ENCODE measurements at places on chromosomes 7 and 10.

DNA sequence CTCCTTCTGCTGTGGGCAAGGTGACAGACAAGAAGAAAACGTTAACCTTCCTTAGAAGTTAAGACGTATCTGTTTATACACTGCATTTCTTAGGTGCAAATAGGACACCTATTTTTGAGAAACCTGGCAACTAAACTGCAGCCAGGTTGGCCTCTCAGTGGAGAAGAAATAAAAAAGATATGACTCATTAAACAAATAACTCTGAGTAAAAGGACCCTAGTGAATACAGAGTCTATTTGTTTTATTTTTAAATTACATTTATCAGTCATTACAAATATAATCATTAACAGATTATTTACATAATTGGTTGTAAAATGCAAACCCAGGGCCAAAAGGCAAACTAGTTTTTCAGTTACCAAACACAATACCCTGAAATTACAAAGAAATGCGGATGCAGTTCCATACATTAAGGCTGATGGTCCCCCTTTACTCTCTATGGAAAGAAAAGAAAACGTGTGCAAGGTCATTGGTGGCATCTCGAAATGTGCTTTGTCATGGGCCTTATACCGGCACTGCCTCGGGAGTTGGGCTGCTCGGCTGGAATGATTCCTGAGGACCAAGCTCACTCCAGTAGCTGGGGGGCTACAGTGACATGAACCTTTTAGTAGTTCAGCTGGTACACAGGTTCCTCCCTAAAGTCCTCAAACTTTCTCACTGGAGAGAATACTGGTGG, 38.4 kb downstream of the ADRB1 start:
- DNase-seq, result no peak

DNA sequence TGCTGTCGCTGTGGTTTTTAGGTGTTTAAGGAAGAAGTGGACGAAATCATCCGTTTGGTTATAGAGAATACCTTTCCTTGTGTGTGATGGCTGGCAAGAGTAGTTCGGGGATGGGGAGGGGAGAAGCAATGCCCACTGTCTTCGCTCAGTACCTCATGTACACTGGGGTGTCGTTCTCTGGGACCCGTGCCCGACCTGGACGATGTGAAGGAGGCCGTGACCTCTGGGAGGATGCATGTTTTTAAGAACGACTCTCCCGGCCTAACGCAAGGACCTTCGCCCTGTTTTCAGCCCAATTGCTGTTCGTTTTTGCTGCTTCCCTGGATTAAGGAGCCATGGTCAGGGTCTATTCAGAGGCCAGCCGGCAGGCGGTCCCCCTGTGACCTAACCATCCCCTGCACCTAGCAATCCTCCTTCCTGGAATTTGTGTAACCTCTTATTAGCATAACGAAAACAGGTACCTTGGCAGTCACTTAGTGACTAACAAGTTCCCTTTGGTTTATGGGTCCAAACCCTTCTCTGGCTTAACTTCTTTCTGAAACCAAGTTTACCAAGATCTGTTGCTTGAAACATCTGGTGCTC, 1.3 kb downstream of the NFE2L3 start:
- DNase-seq, result no peak

GRCh38 chr7:67619175-67619574, 622.5 kb downstream of the TYW1 start:
- DNase-seq, result no peak

DNA sequence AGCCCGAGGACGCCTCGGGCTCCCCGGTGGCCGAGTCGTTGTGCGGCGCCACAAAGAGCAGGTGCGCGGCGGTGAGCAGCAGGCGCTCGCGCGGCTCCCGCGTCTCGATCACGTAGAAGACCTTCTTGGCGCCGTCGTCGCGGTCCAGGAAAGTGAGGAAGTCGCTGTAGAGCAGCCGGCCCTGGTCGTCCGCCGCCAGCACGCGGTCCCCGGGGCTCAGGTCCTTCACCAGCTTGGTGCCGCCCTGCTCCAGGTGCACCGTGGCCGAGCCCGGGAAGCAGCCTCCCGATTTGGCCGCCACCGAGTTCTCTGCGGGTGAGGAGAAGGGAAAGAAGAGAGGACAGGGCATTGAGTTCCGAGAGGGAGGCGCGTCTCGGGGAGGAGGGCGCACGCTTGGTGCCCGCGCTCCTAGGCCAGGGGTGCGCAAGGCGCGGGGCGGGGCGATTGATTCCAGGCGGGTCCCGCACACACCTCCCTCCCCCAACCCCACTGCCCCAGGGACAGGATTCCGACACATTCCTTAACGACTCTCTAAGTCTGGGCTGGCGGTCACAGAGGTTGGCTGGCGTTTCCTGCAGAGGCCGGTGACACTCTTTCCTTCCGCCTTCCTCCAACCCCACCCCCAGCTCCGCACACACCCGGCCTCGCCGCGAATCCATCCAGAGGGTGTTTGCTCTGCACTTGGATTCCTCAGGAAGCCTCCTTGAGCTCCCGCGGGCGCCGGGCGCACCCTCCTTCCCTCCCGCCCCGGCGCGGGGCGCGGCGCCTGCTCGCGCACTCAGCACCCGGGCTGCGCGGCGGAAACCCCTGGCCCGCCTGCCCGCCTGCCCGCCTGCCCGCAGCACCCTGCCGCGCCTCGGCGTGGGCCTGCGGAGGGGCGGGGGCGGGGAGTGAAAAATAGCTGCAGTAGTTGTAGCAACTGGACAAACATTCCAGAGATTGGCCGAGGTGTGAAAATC, 8.6 kb downstream of the SHH start:
- DNase-seq, result no peak

DNA sequence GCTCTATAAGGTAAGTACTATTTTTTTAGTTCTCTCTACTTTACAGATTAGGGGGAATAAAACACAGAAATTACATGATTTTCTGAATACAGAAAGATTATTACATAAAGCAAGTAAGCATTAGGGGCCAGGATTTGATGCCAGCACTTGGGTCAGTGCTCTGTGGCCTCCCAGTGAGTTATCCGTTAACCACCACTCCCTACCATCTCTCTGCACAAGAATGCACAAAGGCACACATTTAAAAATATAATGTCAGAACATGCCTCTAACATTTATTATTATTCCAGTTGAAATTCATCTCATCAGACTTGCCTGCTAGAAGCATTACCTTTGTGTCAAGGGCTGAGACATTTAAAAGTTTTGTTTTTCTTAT, 59.0 kb downstream of the MET start:
- DNase-seq, result no peak

GRCh38 chr10:1160561-1161314, 104.6 kb downstream of the WDR37 start:
- DNase-seq, result no peak

GRCh38 chr10:19518632-19519031, 297.6 kb upstream of the PLXDC2 start:
- DNase-seq, result no peak

GRCh38 chr10:120381931-120382330, 75.1 kb upstream of the PLPP4 start:
- DNase-seq, result no peak

DNA sequence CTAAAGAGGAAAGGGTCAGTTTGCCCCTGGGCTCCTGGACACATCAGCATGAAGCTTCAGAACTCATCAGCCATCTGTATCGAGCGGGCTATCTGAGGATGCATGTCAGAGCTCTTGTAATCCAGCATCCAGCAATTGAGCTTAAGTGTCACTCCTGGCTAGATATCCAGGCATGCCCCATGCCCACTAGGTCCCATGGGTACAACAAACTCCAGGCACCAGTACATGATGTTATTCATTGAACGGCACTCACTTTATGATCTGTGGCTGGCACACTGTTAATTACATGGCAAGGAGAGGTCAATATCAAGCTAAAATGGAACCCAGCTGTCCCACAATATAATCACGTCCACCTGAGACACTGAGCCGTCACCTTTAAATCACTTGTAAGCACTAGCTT, 274.2 kb downstream of the ELMO1 start:
- DNase-seq, result no peak

- no peak for DNase-seq
Observed at GRCh38 chr10:28939281-28940157, 262.2 kb downstream of the BAMBI start.

GRCh38 chr7:99440195-99440594, 1.5 kb downstream of the CPSF4 start:
- DNase-seq, result no peak

- DNase-seq, result no peak
Observed at GRCh38 chr10:132309471-132309865, 1.7 kb upstream of the STK32C start.

DNA sequence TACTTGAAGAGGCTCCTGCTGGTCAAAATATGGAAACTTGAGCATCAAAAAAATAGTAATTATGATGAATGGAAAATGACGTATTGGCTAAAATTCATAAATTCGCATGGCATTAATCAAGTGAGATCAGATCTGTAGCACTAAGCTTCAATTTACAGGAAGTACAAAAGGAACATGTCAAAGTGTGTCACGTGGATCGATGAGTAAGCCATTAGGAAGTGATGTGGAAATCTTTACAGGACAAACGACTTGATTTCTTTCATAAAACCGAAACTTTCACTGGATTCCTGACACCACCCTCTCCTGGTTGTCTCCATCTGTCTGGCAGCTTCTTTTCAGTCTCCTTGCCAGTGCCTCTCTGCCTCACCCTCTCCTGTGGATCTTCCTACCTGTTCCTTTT, 25.8 kb downstream of the AKR1C8 start:
- no peak for DNase-seq

DNA sequence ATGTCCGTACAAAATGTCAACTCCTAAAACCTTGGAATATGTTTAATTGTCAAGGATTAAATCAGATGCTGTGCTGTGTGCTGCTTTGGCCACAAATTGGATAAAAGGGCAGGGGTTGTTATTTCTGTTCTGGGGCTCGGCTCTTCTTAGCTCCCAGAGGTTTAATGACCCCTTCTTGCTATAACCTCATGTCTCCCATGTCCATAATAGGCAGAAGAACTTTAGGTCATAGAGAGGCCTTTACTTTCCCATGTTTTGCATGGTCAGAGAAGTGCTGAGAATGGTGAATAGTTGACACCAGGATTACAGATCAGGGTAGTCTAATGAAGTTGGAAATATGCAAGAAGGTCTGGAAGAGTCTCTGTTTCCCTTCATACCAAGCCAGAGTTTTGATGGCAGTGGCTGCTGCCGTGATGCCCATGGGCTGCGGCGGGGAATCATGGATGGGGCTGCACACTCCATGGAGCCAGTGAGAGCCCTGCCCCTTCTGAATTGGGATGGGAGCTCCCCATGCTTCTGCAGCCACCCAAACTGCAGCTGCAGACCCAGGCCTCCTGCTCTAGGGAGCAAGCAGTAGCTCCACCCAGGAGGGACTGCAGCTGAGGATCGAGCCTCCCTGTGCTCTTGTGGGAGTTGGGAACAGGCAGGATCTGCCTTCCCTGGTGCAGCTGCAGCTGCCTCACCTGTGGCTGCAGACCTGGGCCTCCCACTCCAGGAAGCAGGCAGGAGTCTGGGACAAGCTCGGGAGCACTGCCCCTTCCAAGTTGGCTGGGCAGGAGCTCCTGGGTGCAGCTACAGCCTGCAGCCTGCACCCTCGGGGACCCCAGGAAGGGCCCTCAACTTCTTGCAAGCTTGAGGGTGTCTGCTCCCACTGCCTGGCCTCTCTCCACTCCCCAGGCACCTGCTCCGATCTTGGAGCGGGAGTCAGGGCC, 23.1 kb upstream of the STEAP4 start:
- DNase-seq, result no peak

DNA sequence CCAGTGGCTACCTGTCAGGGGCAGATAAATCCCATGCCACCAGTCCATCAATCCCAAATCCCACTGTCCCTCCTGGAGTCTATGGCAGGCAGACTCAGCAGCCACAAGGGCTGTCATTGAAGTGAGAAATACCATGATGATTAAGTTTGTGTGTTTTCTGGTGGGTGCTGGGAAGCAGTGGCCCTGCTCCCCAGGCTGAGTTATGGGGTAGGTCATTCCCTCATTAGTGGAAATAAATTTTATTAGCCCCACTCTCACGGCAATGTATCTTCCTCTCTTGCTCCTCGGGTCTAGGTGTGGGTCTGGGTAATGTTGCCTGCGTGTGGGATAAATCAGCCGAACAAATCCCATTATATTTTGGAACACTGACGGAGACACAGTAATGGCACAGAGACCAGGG, 76.8 kb downstream of the PLXNA4 start:
- DNase-seq, result no peak

DNA sequence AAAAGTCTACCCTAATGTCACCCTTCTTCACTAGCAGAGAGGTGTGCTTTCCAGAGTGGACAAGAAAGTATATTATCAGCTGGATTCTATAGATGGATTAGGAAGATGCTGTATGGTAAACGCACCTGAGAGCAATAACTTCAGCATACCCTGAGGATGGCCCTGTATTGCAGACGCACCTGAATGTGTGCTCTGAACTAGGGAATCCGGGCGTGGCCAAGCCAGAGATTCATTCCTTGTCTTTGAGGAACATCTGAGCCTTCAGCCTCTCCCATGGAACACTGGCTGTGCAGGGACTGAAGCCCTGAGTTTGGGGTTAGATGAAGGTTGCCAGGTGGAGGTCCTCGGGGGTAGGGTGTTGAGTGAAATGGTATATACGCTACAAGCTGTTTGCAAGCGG, 66.2 kb upstream of the NFE2L3 start:
- DNase-seq, result no peak

GRCh38 chr10:114223066-114223465, 16.0 kb upstream of the VWA2 start:
- no peak for DNase-seq

DNA sequence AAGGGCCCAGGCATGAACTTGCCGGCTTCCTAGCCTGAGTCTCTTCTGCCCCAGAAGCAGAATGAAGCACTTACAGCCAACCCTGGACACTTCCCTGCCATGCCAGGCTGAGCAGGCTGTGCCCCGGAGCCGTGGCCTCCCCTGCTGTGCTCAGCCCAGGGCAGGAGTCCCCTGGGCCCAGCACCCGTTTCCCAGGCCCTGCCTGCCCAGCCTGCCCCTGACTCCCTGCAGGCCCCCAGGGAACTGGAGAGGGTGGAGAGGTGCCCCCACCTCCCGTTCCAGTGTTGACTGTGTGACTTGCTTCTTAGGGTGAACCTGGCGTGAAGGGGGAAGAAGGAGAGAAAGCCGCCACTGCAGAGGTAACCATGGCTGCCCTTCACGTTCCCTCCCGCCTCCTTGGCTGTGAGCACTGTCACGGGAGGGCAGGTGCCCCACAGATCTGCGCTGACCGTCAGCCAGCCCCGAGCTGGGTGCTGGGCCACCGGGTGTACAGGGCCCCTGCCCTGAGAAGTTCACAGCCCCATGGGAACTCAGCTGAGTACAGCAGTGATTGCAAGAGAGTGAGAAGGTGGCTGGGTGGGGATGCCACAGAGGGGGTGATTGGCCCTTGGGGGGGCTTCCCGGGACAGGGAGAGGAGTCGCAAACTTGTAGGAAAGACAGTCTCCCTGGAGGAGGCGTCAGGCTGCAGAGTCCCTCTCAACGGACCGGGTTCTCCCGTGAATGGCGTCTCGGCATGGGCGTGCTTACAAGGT, 75.9 kb downstream of the MYL10 start:
- DNase-seq, result no peak

- DNase-seq, result no peak
Observed at GRCh38 chr7:1253681-1254181, 21.1 kb downstream of the UNCX start.

GRCh38 chr10:22657024-22657423, 57.4 kb downstream of the PIP4K2A start:
- DNase-seq, result no peak

DNA sequence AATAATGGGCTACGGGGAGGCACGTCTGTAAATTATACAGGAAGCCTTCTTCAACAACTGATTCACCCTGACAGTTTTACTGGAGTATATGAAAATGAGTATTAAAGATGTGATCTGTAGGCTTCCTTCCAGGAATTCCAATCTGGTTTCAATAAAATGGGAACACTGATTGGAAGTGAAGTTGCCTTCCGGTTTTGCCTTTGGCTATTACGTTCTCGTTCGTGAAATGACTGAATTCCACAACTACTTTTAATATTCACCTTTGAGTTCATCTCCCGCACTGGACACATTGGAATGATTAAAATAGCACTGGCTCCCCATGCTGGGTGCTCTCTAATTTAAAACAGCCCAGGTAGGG, 350.1 kb upstream of the MKI67 start:
- no peak for DNase-seq
